GOT3 (cell line): ENCODE measurements at places on chromosomes 3 and 15.

GRCh38 chr3:32428092-32429068 lies 36.7 kb downstream of the CMTM7 start:
- DNase-seq: no peak

- DNase-seq: no peak
Measured at GRCh38 chr15:29890336-29891095, 68.2 kb upstream of the TJP1 start.

- no peak for DNase-seq
Measured at GRCh38 chr15:66580643-66581042, 14.8 kb upstream of the LCTL start.

DNA sequence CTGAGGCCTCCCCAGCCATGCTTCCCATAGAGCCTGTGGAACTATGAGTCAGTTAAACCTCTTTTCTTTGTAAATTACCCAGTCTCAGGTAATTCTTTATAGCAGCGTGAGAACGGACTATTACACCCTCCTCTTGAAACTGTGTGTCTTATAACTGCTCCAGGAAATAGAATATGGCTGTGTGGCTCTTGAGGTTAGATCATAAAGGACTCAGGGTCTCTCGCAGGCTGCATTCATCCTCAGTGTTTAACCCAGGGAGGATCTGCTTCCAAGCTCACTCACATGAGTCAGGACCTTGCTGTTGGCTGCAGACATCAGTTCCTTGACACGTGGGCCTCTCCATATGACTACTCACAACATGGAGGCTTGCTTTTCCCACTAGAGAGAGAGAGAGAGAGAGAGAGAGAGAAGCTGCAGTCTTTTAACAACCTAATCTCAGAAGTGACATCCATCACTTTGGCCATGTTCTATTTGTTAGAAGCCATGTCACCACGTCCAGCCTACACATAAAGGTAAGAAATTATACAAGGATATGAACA lies 114.3 kb upstream of the UBE2E1 start:
- DNase-seq: no peak

- no peak for DNase-seq
Measured at GRCh38 chr3:101725194-101725889, 928 bp downstream of the CEP97 start.

- no peak for DNase-seq
Measured at GRCh38 chr3:140595295-140595694, 82.6 kb upstream of the TRIM42 start.

DNA sequence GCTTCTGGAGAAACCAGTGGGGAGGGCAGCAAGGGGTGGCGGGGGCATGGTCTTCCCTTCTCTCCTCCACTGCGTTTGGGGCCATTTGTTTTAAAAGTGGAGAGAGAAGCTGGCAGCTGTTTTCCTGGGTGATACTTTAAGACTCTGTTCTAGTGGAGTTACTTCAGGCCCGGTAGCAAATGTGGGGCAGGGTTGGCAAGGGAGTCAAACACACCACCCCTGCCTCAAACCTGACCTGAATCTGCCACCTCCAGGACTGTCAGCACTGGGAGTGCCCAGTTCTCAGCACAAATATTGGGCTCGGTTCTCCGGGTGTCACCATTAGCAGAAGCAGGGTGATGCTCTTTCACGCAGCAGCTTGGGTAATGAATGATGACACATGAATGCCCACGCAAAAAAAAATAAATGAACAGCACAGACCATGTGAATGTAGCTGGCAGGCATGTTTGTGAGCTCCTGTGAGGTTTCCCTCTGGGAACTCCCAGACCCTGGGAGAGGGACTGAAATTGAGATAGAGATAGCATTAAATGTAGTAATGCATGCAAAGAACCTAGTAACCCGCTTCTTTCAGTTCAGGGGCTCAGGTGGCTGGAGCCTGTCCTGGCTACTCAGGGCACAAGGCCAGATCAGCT lies 424.0 kb downstream of the MCTP2 start:
- DNase-seq: no peak

GRCh38 chr3:172607305-172608121 lies 84.3 kb upstream of the TNFSF10 start:
- DNase-seq: no peak

DNA sequence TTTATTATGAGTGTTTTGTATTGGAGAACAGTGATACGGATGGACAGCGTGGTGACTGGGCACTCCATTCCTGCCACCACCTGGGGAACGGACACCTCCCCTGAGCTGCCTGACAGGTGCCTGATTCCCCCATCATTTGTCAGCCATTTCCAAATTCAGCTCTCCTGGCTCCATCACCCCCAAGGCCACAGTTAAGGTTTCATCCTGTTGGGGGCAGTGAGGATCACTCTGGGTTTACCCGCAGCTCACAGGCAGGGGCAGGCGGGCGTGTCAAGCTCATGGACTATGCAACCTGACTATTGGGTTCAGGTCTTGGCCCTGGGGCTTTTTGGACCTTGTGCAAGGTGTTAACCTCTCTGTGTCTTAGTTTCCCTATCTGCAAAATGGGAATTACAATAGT lies 76.3 kb downstream of the RAB11A start:
- no peak for DNase-seq

- DNase-seq: no peak
Measured at GRCh38 chr3:29324180-29324651, 43.3 kb downstream of the RBMS3 start.

DNA sequence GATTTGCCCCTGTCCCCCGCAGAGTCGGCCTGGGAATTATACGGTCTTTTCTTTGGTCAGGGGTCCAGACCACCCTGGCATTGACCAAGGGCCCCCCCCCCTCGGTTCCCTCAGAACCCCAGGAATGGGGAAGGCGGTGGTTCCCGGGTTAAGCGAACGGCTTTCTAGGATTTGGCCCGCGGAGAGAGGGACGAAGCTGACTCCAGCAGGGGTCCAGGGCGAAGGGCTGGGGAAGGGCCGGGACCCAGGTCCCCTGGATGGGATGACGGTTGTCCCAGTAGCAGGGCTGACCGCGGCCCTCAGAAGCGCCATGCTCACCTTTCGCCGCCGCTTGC lies 274 bp downstream of the RRP9 start:
- DNase-seq: no peak

GRCh38 chr3:179425075-179425474 lies 26.2 kb downstream of the GNB4 start:
- no peak for DNase-seq

GRCh38 chr3:183210341-183210740 lies 42.7 kb upstream of the B3GNT5 start:
- DNase-seq: no peak

DNA sequence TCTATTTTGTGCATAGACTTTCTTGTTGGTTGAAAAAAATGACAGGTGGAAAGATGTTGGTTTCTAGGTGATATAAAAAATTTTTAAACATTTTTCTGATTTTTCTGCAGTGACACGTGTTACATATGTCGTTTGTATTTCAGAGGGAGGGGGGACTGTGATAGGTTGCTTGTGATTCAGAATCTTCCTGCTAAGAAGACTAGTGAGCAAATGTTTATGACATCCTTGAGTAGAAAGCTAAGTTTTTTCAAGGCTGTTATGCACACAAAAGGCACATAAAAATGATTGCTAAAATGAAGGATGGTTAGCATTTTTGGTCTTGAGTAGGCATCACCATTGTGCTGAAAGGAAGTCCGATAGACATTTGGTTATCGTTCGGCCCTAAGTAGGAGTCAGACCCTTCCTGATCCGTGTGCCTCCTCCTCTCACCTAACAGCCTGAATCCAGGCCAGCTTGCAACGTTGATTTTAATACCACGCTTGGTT lies 1.5 kb downstream of the ZNF639 start:
- no peak for DNase-seq
